Cerebellar nuclear complex (tissue), 1 donor: ENCODE measurements at places on chromosomes 13 and 19.

DNA sequence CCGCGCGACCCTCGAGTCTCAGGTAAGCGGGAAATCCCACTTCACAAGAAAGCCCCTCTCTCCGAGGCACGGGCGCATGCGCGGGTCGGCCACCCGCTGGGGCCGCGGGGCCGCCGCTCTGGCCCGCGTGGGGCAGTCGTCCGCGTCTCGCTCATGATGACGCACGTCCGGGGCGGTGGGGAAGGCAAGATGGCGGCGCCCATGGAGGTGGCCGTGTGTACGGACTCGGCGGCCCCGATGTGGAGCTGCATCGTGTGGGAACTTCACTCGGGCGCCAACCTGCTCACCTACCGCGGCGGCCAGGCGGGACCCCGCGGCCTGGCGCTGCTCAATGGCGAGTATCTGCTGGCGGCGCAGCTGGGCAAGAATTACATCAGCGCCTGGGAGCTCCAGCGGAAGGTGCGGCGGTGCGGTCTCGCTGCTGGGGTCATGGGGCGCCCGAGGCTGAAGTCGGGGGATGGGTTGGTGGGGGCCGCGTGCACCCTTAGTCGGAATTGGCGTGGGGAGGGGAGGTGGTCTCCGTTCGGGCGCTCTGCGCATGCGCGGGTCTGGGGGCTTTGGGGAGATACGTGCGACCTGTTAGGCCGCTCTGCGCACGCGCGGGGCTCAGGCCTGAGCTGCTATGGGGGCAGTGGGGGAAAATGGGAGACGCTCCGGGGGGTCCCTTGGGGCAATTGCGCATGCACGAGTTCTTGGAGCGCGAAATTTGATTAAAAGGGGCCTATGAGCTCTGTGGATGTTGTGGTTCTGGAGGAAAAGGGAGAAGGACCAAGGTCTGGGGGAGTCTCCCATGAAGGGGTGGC lies at the start of gene WDR18:
TSS of gene WDR18 (plus strand) at position 181 of the 803 bp plus-strand sequence. CDS start at position 190, 9 bp downstream.
- DNase-seq, result peak; percentile 80

DNA sequence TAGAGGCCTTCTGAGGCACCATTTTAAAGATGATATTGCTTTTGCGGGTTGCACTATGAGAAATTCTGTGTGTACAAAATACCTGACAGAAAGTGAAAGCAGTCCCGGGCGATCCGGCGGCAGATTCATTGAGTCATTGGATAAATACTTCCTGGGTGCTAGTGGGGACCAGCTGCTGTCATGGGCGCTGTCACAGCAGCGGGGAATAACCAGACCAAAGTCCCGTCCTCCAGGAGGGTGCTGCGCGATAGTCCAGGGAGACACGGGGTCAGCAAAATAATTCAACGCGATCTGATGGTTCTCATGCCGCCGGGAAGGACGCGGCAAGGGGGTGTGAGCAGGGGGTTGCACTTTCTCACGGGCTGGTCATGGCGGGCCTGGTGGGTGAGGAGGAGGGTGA lies 13.5 kb downstream of the ZFR2 start:
- DNase-seq, result no peak

DNA sequence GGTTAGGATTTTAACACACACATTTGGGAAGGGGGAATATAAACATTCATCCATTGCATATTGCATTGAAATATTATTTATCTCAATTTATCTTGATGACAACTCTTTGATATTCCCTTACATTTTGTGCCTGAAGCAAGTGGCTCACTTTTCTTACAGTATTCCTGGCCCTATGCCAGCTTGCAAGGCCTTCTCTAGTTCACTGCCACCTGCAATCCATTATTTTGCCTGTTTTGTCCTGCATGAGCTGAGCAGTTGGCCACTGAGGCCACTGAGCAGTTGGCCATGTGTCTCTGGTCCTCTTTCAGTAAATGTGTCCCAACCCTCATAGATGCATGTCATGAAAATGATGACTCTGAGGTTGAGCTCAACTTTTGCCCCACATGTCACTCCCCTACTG lies 49.8 kb downstream of the CBY2 start:
- no peak for DNase-seq

DNA sequence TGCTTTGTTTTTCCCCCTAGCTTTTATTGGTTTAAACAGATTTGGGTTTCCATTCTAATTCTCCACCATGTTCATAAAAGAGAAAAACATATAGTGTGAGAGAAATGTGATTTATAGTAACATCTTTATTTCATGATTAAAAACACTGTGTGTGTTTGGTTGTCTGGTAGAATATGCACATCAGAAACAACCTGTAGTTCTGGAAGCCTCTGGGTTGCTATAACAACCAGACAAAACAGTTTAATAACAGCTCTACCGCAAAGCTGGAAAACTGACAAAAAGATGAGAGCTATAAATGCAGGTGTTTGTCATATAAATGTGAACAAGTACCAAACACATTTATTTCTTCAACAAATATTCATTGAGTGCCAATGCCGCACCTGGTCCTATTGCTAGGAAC lies 9.8 kb downstream of the KBTBD6 start:
- no peak for DNase-seq

DNA sequence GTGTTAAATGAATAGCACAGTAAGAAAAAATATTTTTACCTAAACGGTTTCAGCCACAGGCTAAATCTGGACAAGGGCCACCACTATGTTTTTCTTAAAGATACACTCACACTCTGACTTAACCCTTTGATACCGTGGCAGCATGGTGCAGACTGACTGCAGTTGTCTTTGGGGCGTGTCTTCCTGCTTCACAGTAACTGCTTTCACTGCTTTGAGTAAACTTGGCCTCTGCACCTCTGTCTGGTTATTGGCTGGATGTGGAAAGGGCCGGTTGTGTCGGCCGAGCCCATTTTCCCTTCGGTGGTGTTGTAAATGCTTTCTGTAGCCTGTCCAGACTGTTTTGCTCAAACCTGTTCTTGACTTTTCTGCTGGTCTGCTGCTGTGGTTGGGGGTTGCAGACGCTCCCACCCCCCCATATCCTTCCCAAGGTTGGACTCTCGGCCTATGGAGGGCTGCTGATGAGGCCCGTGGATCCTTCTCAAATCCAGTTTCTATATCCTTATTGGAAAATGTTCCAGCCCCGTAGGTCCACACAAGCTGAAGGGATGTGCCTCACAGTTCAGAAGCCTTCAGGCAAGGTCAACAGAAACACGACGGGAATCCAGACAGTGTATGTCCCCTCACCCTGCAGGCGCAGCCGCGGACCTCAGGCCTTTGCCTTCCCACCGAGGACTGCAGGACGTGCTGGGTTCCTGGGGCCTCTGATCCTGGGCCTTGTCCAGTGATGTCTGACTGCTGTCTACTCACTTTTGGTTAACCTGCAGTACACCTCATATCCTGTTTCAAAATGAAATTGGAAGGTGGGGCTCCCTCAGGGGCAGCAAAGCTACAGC lies 90.2 kb upstream of the RNF113B start:
- no peak for DNase-seq

- no peak for DNase-seq
Observed at GRCh38 chr13:28044608-28045007, 55.8 kb downstream of the FLT3 start.

- no peak for DNase-seq
Observed at GRCh38 chr19:53962887-53963431, at the start of gene CACNG8. Gene CACNG8 (plus strand): TSS chr19:53962937.
